PC-9 (cell line): ENCODE measurements at places on chromosomes 7 and 10.
A peak's percentile ranks its signal among the peaks of the same experiment; 100 is the strongest.

GRCh38 chr7:98629001-98629431 lies 11.9 kb downstream of the NPTX2 start:
- no peaks in the 10 kb centered on the region for H3K36me3 ChIP-seq
- H3K27me3 ChIP-seq: peaks cover 99% of the 10 kb centered on the region
- H3K4me3 ChIP-seq: no peak overlapping the region
- H3K4me1 ChIP-seq: no peaks in the 10 kb centered on the region

- no peaks in the 10 kb centered on the region for H3K27me3 ChIP-seq
- no peak overlapping the region for H3K27ac ChIP-seq
- DNase-seq: no peak
- no peaks in the 10 kb centered on the region for H3K36me3 ChIP-seq
- H3K4me3 ChIP-seq: no peak overlapping the region
Measured at GRCh38 chr10:62541811-62542210, 167.6 kb downstream of the ZNF365 start.

DNA sequence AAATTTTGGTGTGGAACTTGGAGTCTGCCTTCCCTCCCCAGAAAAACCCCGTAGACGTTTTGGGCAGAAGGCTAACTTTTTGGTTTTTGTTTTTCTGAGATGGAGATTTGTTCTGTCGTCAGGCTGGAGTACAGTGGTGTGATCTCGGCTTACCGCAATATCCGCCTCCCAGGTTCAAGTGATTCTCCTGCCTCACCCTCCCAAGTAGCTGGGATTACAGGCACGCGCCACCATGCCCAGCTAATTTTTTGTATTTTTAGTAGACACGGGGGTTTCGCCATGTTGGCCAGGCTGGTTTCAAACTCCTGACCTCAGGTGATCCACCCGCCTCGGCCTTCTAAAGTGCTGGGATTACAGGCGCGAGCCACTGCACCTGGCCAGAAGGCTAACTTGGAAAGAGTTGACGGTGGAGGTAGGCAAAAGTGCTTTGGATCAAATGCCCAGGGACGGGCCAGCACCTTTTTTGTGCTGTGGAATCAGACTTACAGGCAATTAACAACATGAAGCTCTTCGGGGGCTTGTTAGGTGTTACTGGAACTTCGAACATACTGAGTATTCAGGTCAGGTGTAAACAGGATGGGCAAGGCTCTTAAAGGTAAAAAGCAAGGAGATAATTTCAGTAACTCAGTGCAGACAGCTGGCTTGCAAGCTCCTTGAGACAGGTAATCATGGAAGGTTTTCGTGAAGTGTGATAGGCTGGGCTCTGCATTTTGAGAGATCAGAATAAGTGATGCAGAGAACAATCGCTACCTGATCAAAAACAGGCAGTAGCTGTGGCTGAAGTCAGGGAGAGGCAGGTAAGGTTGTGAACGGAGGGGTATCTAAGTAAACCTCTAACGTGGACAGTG lies 1.8 kb downstream of the PPP1R35 start:
- no peaks in the 10 kb centered on the region for H3K27me3 ChIP-seq
- peak overlapping the region; percentile 87 for H3K4me3 ChIP-seq
- H3K4me1 ChIP-seq: peaks cover 40% of the 10 kb centered on the region
- no peak for DNase-seq

GRCh38 chr7:142104550-142105527 lies 6.7 kb upstream of the MGAM2 start:
- DNase-seq: peak; percentile 71
- H3K27ac ChIP-seq: peak overlapping the region; percentile 87
- H3K36me3 ChIP-seq: no peaks in the 10 kb centered on the region

- no peak overlapping the region for H3K4me3 ChIP-seq
- peaks cover 68% of the 10 kb centered on the region for H3K27me3 ChIP-seq
- DNase-seq: no peak
- H3K36me3 ChIP-seq: no peaks in the 10 kb centered on the region
- no peak overlapping the region for H3K27ac ChIP-seq
- no peaks in the 10 kb centered on the region for H3K4me1 ChIP-seq
Measured at GRCh38 chr10:80702143-80702542, 164.4 kb downstream of the SH2D4B start.

DNA sequence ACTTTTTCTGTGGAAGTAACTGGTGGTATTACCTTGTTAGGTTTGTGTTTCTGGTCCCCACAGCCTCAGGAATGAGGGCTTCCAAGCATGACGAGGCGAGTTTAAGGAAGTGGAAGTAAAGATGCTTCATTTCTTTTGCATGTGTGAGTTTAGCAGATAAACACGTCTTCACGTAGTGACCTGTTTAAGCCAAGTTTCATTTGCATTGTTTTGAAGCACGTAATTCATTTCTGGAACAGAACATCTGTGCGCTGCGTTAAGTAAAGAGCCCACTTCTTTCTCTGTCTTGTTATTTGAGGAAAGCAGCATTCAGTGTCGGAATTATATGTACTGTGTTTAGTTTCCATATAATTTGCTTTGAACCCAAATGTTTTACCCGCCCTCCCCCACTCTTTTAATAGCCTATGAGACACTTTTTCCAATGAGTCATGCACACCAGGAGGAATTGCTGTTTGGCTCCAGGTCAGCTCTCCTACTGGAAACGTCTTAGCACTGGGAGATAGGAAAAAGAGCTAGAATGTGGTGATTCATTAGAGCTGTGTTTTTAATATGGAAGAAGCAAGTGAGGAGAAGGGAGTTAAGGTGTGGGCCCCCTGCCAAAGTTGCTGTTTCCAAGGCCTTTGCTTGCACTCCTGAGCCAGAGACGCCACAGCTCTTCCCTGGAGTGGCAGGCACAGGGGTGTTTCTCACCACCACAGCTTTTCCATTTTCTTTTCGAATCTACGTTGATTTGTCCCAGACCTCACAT lies 36.7 kb downstream of the BTBD16 start:
- H3K36me3 ChIP-seq: no peaks in the 10 kb centered on the region
- peak; percentile 72 for DNase-seq
- H3K4me1 ChIP-seq: peaks cover 22% of the 10 kb centered on the region
- no peaks in the 10 kb centered on the region for H3K27me3 ChIP-seq
- H3K27ac ChIP-seq: peak overlapping the region; percentile 83

GRCh38 chr7:41121228-41121627 lies 581.7 kb downstream of the INHBA start:
- no peaks in the 10 kb centered on the region; the same call in 1 of the 2 replicates for H3K36me3 ChIP-seq
- H3K4me1 ChIP-seq: peaks cover 21% of the 10 kb centered on the region
- no peak for DNase-seq
- H3K27me3 ChIP-seq: no peaks in the 10 kb centered on the region
- H3K4me3 ChIP-seq: no peak overlapping the region

GRCh38 chr10:76192694-76193320 lies 761.4 kb downstream of the LRMDA start:
- no peaks in the 10 kb centered on the region for H3K4me1 ChIP-seq
- H3K36me3 ChIP-seq: no peaks in the 10 kb centered on the region
- H3K4me3 ChIP-seq: no peak overlapping the region
- H3K27ac ChIP-seq: no peak overlapping the region
- H3K27me3 ChIP-seq: no peaks in the 10 kb centered on the region

GRCh38 chr10:122494833-122495232 lies 33.5 kb downstream of the HTRA1 start:
- H3K4me1 ChIP-seq: peaks cover 10% of the 10 kb centered on the region
- no peaks in the 10 kb centered on the region for H3K36me3 ChIP-seq
- H3K27ac ChIP-seq: no peak overlapping the region

DNA sequence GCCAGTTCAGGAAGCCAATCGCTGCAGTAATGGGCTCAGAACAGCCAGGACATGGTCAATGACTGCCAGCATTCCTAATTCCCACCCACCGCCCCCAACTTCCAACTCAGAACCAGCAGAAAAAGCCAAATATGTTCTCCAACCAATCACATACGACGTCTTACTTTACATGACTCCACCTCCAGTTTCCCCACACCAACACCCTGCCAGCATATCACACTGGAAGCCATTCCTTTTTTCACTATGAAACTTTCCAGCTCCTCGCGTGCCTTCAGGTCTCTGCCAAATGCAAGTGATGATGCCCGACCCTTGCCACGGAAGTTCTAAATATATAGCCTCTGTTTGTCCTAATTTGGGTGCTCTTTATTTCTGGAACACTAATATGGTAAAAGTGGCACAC lies 12.5 kb downstream of the NPS start:
- no peak for DNase-seq
- no peak overlapping the region for H3K27ac ChIP-seq
- H3K4me3 ChIP-seq: no peak overlapping the region

DNA sequence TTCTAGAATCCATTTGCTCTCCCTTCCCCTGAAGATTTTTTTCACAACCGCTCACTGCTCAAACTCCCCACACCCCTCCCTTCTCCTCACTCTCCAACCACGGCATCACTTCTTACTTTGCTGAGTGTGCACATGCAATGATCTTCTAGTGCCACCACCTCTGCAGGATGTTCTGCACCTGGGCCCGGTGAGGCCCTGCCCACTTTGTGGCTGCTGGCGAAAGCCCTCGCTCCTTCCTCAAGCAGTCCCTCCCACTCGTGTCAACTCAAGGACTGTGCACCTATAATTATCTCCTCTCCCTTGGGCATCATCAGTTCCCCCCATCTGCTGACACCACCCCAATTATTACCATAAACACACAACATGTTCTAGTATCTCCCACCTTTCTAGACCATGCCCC lies 91.0 kb upstream of the LANCL2 start:
- no peaks in the 10 kb centered on the region; the same call in 1 of the 2 replicates for H3K4me1 ChIP-seq
- peaks cover 70% of the 10 kb centered on the region for H3K27me3 ChIP-seq
- H3K36me3 ChIP-seq: no peaks in the 10 kb centered on the region
- no peak overlapping the region for H3K4me3 ChIP-seq

DNA sequence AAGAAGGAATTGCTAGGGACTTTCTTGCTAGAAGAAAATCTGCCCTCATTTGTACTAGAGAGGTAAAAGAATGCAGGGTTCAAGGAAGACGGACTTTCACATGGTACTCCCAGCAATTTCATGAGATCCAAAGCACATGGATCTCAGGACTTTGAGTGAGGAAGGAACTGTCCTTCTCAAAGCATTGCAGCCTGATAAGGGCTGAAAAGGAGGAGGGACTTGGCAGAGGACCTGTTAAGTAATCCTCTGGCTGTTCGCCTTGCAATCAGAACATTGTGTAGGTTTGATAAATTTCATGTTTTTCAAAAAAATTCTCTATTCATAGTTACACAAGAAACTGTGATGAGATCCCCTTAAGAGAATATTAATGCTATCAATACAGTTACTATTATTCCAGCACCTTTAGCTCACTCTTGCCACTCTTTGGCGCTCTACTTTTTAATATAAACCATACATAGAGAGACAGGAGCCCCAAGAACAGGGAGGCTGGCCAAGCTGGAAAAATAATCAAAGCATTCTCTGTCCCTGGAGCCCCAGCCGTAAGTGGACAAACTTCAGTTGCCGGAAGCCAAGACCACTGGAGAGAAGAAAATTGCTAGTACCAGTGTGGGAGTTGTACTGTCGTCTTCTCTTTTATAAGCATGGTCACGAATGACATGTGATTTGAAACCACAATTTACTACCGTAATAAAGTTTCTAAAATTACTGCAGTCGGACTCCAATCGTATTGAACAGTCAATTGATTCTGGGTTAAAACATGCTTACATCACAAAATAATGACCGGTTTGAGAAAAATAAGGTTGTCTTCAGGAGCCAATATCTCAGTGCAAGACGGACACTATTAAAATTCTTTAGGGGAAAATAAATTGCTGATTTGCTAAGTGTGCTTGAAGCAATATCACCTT lies 424.4 kb downstream of the SDK1 start:
- H3K36me3 ChIP-seq: no peaks in the 10 kb centered on the region
- no peaks in the 10 kb centered on the region for H3K4me1 ChIP-seq
- H3K27me3 ChIP-seq: peaks cover 50% of the 10 kb centered on the region
- no peak overlapping the region for H3K27ac ChIP-seq
- no peak overlapping the region for H3K4me3 ChIP-seq
- no peak for DNase-seq
